Kidney epithelial cell (primary cell): ENCODE measurements at places on chromosomes 1 and 21. TPM values are rescaled to one million over a fixed set of nuclear protein-coding genes. Genes with fewer than 3 reads are reported as not detected.

Gene LENEP
- 1.6 TPM in 1 of 2 replicates, not detected in the other for total RNA-seq

- DNase-seq = no peak
These were observed 25.8 kb upstream of the NUF2 start for GRCh38 chr1:163295949-163296348.

GRCh38 chr1:30511991-30512913 lies 211.1 kb downstream of the MATN1 start:
- DNase-seq = peak; percentile 32

DNA sequence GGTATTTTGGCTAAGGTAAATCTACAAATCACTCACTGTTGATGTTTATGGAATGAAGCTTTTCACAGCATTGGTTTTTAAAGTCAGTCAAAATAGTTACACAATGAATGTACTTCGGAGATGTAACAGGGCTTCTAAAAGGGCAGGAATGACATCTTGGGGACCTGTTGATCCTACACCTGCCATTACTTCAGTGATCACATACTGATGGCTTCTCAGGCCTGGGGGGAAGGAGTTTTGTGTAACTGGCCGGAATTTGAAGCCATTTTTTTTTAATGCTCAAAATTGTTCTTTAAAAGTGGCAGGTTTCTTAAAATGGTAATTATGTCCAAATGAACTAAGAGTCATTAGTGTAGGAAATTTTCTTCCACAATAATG lies 11.2 kb downstream of the RPL5 start:
- no peak for DNase-seq
